ENCODE measurements at places on chromosomes 2 and 18. TPM values are rescaled to one million over a fixed set of nuclear protein-coding genes. Genes with fewer than 3 reads are reported as not detected.

GRCh38 chr2:237122214-237122666 lies 36.6 kb downstream of the COPS8 start:
- H3K27me3 ChIP-seq: no peaks in the 10 kb centered on the region
- no peaks in the 10 kb centered on the region for H3K4me1 ChIP-seq
- H3K36me3 ChIP-seq: no peaks in the 10 kb centered on the region

- DNase-seq: no peak
- no peaks in the 10 kb centered on the region for H3K36me3 ChIP-seq
- H3K4me1 ChIP-seq: no peaks in the 10 kb centered on the region
- no peaks in the 10 kb centered on the region for H3K27me3 ChIP-seq
Measured at GRCh38 chr2:173588931-173589369, 234.3 kb downstream of the CDCA7 start.

Gene FAP
- 37.6 TPM for total RNA-seq

- H3K4me1 ChIP-seq: peaks cover 3% of the 10 kb centered on the region
- DNase-seq: no peak
- no peaks in the 10 kb centered on the region for H3K27me3 ChIP-seq
- no peaks in the 10 kb centered on the region for H3K36me3 ChIP-seq
- no peak overlapping the region for H3K27ac ChIP-seq
- no peak overlapping the region for H3K4me3 ChIP-seq
Measured at GRCh38 chr2:218717262-218717661, 6.6 kb downstream of the TTLL4 start.

- H3K4me3 ChIP-seq: no peak overlapping the region
- H3K27ac ChIP-seq: no peak overlapping the region
- no peaks in the 10 kb centered on the region for H3K4me1 ChIP-seq
- no peaks in the 10 kb centered on the region for H3K27me3 ChIP-seq
- no peak for DNase-seq
Measured at GRCh38 chr18:41324934-41325333, 630.1 kb upstream of the PIK3C3 start.

Gene FZD7
- total RNA-seq: 14.0 TPM

DNA sequence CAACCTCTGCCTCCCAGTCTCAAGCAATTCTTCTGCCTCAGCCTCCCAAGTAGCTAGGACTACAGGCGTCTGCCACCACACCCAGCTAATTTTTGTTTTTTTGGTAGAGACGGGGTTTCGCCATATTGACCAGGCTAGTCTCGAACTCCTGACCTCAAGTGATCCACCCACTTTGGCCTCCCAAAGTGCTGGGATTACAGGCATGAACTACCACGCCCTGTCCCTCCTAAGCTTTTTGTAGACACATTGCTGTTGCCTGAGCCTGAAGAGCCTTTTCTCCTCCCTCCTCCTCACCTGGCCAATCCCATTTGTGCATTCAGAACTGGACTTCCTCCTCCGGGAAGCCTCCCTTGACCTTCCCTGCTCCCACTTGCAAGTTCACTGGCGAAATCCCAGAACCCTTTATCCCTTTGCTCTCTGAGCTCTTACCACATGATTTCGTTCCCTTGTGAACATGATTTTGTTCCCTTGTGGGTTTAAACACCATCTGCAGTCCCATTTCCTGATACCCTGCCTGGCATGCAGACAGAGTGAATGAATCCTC lies 2.6 kb downstream of the C2orf72 start:
- H3K4me1 ChIP-seq: no peaks in the 10 kb centered on the region
- no peaks in the 10 kb centered on the region for H3K36me3 ChIP-seq
- peaks cover 10% of the 10 kb centered on the region for H3K27me3 ChIP-seq
- no peak overlapping the region for H3K27ac ChIP-seq

GRCh38 chr2:76953733-76954347 lies 568.3 kb downstream of the LRRTM4 start:
- no peaks in the 10 kb centered on the region for H3K27me3 ChIP-seq
- no peaks in the 10 kb centered on the region for H3K4me1 ChIP-seq
- H3K4me3 ChIP-seq: no peak overlapping the region
- DNase-seq: no peak

- no peaks in the 10 kb centered on the region for H3K36me3 ChIP-seq
- no peaks in the 10 kb centered on the region for H3K4me1 ChIP-seq
- no peak for DNase-seq
- H3K27ac ChIP-seq: no peak overlapping the region
- H3K27me3 ChIP-seq: no peaks in the 10 kb centered on the region
Measured at GRCh38 chr18:60228609-60229595, 143.7 kb downstream of the MC4R start.

DNA sequence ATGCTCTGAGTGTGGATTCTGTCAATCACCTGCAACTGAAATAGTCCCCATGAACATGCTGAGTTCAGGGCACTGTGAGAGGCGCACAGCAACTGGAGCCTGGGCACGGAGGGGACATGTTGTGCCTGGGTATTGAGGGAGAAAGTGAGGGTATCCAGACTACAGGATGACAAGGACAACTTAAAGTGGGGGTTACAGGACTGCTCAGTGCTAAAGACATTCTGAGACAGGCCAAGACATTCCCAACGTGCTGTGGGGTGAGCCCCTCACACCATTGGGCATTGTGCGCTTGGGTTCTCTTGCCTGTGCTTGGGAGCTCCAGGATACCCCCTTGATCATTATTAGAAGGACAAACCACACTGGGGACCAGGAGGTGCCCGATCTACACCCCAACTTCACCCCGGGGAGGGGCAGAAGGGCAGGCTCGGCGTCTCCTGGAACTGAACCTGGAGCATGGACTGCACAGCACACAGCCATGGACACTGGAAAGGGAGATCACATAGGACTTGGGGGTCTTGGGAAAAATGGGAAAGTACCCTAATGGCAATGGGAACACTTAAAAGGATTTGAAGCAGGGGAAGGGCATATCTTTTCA lies 72.5 kb upstream of the HDAC4 start:
- no peaks in the 10 kb centered on the region for H3K27me3 ChIP-seq
- H3K4me3 ChIP-seq: no peak overlapping the region
- no peak for DNase-seq

DNA sequence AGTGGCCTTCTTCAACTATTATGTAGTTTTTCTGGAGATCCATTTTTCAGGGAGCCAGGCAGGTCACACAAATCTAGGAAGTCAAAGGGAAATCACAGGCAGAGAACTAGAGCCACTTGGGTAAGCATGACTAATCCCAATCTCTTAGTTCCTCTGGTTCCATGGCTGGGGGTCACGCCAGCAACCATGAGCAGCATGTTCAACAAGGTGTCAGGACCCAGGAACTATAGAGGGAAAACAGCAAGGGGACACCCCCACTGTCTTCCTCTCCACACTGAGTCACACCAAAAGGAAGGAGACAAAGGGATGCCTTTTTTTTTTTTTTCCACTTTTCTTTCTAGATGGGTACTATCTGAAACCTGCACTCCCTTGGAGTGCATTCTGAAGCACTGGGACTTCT lies 250.9 kb downstream of the OTX1 start:
- DNase-seq: no peak
- H3K27ac ChIP-seq: no peak overlapping the region
- H3K4me3 ChIP-seq: no peak overlapping the region
- no peaks in the 10 kb centered on the region for H3K36me3 ChIP-seq
